NCI-H1417 treated with DMSO at 0.1 percent for 48 hours (cell line): ENCODE measurements at places on chromosomes 6 and 20.
A peak's percentile ranks its signal among the peaks of the same experiment; 100 is the strongest.

DNA sequence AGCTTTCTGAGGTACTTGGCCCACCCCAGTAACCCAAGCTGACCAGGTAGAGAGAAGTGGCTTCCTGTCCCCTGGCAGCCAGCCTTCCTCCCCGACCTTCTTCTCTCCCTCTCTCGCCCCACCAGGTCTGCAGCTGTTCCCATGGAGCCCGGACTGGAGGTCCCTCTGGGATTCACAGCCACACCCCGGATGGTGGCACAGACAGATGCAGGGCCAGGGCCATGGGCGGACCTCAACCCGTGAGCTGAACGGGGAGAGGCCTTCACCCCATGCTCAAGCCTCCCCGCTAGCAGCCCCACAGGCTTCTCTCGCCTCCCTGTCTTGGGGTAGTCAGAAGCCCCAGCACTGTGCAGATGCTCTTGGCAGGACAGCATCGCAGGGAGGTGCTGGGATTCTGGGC lies 41.3 kb downstream of the CPXM1 start:
- DNase-seq, result no peak

GRCh38 chr6:35202066-35202546 lies 11.7 kb upstream of the SCUBE3 start:
- DNase-seq, result no peak

GRCh38 chr20:32052090-32052777 lies at the start of gene HCK:
Gene HCK, plus strand, starts transcription at chr20:32052242.
- no peak for DNase-seq

DNA sequence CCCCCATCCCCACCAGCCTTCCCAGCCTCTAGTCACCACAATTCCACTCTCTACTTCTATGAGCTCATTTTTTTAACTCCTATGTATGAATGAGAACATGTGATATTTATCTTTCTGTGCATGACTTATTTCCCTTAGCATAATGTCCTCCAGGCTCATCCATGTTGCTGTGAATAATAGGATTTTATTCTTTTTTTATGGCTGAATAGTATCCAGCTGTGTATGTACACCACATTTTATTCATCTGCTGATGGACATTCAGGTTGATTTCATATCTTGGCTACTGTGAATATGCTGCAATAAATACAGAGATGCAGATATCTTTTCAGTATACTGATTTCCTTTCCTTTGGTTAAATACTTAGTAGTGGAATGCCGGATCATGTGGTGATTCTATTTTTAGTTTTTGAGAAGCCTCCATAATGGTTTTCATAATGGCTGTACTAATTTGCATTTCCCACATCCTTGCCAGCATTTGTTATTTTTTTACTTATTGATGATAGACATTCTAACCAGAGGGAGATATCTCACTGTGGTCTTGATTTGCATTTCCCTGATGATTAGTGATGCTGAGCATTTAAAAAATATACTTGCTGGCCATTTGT lies 194.9 kb downstream of the PACRG start:
- no peak for DNase-seq

DNA sequence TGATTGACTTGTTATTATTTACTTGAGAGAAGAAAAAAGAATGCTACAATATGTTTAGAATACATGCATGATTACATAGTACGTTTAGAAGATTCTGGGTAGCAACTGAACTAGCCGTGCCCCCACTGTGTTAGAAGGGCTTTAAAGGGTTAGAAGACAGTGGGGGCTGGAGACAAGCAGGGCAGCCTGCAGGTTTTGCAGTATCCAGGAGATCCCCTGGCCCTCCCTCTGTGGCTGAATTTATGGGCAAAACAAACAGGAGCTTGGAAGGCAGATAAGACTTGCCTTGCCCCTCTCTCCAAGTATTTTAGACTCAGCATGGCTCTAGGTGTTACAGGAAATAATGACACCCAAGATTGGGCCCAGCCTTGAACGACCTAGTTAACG lies 179.2 kb downstream of the CLIC5 start:
- DNase-seq, result no peak

GRCh38 chr20:58693226-58694006 lies 816 bp downstream of the NPEPL1 start:
- DNase-seq, result no peak

- no peak for DNase-seq
Observed at GRCh38 chr6:14313248-14313647, 195.7 kb downstream of the CD83 start.

GRCh38 chr6:84314377-84314898 lies 87.0 kb upstream of the CEP162 start:
- no peak for DNase-seq

DNA sequence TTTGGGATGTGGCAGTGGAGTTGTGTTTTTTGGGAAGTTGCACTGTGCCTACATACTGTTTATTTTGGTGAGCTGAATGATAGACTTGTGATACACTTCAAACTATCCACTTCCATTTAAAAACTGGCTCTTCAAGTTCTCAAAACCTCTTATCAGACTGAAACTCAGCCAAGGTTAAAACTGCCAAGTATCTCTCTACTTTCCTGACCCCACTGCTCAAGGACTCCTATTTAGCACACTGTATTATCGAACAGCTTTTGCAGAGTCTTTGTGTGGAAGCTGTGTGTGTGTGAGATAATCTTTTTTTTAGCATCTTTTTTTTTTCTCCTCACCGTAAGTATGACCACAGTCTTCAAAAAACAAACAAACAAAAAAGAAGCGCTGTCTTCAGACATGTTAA lies 21.1 kb downstream of the STX11 start:
- no peak for DNase-seq

GRCh38 chr20:12012241-12013222 lies 94.8 kb downstream of the BTBD3 start:
- DNase-seq, result no peak

- DNase-seq, result no peak
Observed at GRCh38 chr6:67496191-67496590, 1138.9 kb upstream of the ADGRB3 start.

- DNase-seq, result no peak
Observed at GRCh38 chr6:115908906-115909559, 151.7 kb downstream of the FRK start.

GRCh38 chr6:153312634-153313033 lies 181.6 kb upstream of the RGS17 start:
- peak; percentile 54 for DNase-seq

DNA sequence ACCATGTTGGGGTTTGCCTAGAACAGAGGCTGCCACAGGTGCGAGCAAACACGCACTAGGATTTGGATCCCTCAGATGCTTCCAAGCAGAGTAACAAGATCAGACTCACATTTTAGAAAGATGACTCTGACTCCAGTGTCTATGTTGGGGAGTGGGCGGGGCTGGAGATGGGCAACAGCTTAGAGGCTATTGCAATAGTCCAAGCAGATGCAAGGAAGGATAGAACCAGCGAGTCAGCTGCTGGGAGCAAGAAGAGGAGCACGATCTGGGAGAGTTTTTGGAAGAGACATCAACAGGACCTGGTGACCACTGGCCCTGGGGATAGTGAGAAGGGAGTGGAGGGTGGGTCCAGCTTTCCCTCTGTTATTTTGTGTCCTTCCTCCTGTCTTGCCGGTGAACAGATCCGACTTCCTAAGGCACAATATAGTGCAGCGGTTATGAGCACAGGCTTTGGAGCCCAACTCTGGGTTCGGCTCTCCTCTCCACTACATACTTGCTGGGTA lies 52.7 kb downstream of the FGD2 start:
- DNase-seq, result no peak

DNA sequence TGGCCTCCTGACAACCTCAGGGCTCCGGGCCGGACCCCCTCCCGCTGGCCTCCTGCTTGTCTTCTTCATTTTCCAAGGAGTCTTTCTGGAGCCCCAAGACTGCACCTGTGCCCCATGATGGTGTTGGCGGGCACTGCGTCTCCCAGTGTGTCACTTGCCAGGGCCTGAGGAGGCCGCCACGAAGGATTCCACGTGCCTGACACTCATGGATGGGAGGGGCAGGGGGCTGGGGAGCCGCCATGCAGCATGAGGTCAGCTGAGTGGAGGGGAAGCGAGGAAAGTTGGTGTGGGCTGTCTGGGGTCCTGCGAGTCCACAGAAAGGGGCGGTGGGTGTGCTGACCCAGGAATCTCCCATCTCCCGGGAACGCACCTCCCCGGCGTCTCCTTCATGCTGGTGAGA lies 165.7 kb downstream of the SMOC2 start:
- DNase-seq, result no peak

GRCh38 chr20:8401556-8401955 lies 269.5 kb downstream of the PLCB1 start:
- DNase-seq, result no peak

DNA sequence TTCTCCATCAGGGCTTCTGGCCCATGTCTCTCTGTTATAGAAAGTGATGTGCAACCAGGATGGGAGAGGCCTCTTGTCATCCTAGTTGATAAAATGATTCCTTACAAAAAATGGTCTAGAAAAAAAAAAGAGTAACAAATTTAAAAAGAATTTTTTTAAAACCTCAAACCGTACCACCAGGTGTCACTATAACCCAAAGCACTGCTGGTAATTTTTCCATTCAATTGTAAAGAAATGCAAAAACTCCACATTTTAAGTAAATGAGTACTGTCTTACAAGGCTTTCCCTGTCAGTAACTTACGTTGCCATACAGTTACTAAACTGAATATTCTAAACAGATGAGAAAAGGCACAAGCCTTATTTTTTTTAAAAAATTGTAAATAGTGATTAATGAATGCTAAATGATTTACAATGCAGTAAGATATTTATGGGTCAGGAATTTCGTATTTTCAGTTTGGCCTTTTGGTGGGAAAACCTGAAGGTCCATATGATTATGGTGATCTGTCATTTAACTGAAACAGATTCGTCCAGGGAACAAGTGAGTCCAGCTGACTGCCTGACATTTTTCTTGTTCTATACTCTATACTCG lies 95.4 kb downstream of the OGFRL1 start:
- DNase-seq, result no peak

GRCh38 chr6:16851044-16851540 lies 89.8 kb upstream of the ATXN1 start:
- DNase-seq, result no peak

- no peak for DNase-seq
Observed at GRCh38 chr6:117600008-117600743, 2.1 kb downstream of the GOPC start.

DNA sequence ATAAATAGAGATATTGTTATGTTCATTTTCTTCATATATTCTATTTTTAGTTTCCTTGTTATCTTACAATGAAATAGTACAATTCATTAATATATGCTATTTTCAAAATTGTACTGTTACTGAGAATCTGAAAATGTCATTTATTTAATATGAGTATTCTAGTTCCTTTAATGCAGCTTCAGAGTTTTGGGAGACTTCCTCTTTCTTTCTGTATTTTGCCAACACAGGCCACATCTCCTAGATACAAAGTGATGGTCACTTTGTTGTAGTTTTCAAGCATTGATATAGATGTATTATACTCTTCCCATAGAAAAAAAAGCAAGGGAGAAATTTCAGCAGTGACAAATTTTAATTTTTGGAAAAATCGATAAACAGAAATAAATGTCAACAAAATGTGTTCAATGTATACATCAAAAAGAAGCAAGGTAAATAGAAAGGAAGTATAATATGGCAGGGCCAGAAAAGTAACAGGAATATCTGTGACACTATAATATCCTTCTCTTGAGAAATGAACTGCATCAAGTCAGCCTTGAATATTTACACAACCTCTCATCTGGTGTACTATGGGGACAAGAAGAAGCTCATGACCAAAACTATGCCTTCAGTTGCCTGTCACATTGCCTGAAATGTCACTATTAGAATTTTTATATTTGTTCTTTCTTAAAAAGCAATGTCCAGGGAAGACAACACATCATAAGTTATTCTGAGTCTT lies 396.0 kb downstream of the TBC1D32 start:
- no peak for DNase-seq

- DNase-seq, result no peak
Observed at GRCh38 chr6:33602180-33602579, 18.9 kb upstream of the ITPR3 start.

- no peak for DNase-seq
Observed at GRCh38 chr6:43171707-43172103, 636 bp downstream of the SRF start.

- no peak for DNase-seq
Observed at GRCh38 chr6:97406633-97407032, 123.6 kb upstream of the MMS22L start.

DNA sequence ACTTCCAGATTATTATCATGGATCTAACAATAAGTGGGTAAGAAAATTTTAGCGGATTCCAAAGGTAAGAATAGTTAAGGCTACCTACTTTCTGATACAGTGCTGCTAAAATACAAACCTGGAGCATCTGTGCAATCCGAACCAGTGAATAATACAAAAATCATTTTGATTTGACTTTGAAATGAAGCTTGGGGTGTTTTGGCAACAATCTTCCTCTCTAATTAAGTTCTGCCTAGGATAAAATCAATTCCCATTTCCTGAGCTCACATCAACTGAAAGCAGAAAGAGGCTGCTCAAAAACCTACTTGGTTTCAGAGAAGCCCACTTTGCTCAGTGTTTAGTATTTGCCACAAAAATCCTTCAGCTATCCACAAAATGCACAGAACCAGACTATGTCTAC lies 18.7 kb upstream of the SH3BGRL2 start:
- no peak for DNase-seq

- DNase-seq, result no peak
Observed at GRCh38 chr20:47070176-47070575, 175.5 kb downstream of the EYA2 start.

DNA sequence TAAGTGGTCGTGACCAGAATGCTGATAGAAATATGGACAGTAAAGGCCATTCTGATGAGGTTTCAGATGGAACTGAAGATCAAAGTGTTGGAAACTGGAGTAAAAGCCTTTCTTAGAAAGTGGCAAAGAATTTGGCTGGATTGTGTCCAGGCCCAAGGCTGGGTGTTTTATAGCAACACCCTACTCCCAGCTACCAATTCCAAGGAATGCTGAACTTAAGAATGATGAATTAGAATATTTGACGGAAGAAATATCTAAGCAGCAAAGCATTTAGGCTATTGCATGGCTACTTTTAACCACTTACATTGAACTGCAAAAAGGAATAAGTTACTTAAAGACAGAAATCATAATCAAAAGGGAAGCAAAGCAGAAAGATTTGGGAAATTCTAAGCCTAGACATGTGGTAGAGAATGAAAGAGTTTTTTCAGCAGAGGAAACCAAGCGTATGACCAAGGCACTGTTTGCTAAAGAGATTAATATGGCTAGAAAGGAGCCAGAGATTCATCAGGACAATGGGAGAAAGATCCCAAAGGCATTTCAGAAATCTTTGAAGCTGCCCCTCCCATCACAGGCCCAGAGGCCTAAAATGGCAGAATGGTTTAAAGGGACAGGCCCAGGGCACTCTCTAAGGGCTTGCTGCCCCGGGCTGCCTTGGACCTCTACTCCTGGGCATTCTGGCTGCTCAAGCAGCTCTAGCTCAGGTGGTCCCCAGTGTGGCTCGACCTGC lies 25.8 kb downstream of the SDHAF4 start:
- no peak for DNase-seq

DNA sequence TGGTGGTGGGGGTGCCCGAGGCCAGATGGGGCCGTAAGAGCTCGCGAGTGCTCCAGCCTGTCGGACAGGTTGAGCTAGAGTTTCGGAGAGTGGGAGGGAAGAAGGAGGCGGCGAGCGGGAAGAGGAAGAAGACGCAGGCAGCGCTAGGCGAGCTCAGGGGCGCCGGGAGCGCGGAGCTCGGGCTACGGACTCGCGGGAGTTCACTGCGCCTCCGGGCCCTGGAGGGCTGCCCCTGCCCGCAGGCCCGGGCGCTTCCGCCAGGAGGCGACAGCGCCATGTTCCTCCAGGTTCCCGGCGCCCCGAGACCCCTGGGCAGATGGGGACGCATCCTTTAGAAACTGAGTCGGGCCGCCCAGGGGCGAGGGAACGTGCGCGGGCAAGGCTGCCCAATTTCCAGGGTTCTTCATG lies 984 bp downstream of the TFAP2C start:
- DNase-seq, result no peak

- no peak for DNase-seq
Observed at GRCh38 chr6:166162599-166163342, 4.9 kb downstream of the TBXT start.

- DNase-seq, result no peak
Observed at GRCh38 chr20:23640671-23641667, 3.2 kb upstream of the CST3 start.
